ENCODE measurements at places on chromosomes 4 and X.
A peak's percentile ranks its signal among the peaks of the same experiment; 100 is the strongest.

DNA sequence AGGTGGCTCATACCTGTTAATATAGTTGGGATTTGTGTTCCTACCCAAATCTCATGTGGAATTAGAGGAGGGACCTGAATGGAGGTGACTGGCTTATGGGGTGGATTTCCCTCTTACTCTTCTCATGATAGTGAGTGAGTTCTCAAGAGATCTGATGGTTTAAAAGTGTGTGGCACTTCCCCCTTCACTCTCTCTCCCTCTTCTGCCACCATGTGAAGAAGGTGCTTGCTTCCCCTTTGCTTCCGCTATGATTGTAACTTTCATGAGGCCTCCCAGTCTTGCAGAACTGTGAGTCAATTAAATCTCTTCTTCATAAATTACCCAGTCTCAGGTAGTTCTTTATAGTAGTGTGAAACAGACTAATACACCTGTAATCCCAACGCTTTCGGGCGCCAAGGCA lies 28.3 kb upstream of the WDR19 start:
- DNase-seq = no peak

DNA sequence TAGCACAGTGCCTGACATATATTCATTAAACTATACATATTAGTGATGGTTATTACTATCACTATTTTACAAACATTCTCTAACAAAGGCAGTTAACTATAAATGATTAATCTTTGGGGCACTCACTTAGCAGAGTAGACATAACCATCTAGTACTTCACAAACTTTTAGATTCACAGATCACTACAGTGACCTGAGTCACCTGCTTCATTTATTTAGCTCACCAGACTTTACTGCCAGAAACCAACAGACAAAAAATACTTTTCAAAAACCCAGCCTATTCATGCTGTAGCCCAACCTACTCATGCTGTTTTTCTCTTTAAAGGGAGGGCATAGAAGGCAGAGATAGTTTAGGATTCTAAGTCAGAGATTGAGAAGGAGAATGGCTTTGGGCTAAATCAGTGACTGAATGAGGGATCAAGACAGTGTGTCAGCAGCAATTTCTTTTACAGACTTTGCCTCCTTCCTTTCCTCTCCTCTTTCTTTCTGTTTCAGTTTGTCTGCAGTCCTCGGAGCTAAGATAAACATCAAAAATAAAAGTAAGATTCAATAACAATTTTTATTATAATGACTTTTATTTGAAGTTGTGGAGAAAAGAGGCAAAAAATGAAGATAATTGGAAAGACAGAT lies 34.7 kb upstream of the PDE5A start:
- DNase-seq = no peak

DNA sequence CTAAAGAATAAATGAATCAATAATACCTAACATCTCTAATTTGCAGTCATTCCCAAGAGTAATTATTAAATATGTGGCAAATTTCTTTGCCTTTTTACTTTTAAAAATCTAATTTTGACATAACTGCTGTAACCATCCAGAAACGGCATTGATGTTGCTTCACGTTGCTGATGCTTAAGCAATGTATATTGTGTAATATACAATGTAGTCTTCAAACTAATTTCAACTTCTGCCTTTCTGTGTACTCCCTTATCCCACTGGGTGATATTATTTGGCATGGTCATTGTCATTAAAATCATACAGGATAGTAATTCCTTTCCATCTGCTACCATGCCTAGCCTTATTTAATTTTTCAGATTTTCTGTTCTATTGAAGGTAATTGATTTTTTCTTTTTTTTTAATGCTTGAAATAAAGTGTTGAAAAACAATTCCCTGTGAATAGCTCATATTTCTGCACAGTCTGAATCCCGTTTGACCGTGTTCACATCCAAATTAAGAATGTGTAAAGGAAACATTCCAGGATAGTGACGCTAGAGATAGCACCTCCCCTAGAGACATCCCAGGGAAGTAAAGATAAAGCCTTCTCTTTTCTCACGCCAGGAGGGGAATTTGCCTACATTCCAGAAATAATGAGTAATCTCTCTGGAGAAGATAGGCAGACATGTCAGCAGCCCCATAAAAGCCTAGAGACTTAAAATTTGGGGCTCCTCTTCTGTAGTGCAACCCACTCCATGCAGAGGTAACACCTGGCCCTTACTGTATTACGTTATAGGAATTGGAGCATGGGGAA lies 8.6 kb downstream of the FAM200B start:
- peak; percentile 78 for DNase-seq

DNA sequence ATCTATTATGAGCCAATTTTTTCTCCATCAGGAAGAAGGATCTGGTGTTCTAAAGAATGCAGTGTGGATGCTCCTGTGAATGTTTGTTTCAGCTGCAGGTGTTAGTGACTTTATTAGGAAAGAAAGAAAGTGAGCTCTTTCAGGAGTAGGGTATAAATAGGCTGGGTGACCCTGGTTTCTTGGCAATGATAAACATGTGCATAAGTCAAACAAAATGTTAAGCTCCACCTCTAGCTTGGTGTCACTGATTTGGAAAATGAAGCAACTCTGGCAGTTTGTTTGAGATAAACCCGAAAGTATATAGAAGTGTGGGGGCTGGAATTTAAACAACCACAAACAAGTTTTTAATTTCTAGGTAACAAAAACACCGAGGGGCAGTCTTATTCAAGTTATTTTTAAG lies 152.3 kb downstream of the COL4A6 start:
- DNase-seq = no peak

DNA sequence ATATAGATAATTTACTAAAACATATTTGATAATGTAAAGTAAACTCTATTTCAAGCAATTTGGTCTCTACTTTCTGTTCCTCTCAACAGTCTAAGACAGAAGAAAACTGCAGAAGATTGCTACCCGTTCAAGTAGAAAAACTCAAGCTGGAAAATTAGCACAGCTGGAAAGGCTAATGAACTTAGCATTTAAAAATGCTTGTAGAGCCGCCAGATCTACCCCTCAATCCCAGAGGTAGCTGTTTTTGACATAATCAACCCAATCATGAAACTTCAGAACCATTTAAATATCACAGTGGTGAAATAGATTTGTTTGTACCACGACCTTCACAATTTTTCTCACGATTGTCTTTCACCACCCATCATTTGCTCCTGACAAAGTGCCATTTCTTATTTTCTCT lies 479.5 kb downstream of the SPRY1 start:
- no peak for DNase-seq

DNA sequence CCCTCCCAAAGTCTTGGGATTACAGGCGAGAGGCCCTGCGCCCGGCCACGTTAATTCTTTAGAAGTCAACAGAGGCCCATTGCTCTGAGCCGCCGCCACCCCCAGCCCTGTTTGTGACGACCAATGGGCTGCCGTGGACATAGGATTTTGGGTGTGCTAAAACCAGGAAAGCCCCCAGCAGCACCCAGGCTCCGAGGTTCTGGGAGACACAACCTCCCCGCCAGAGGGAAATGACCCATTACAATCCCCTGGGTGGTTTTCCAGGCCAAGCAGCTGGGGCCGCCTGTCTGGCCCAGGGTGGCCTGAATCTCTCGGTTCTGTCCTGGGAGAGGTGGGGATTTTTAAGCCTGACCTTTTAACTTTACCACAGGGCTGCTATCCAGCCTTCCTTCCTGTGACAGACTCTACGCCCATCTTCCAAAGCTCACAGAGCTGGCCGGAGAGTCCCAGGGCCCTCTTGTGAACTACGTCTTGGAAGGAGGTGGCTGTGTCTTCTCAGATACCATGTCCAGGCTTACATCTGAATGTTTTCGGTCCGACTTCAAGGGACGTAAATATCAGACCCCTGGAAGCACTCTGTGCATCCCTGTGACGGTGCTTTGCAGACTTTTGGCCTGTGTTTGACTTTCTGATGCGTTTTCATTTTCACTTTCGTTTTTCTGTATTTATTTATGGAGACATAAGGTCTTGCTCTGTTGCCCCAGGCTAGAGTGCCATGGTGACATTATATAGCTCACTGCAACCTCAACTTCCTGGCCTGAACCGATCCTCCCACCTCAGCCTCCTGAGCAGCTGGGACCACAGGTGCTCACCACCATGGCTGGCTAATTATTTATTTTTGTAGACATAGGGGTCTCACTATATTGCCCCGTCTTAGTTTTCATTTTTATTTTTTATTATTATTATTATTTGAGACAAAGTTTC lies 36.0 kb downstream of the P2RY8 start:
- DNase-seq = no peak

GRCh38 chr4:73862322-73862721 lies 6.9 kb upstream of the CXCL1 start:
- no peak for DNase-seq

DNA sequence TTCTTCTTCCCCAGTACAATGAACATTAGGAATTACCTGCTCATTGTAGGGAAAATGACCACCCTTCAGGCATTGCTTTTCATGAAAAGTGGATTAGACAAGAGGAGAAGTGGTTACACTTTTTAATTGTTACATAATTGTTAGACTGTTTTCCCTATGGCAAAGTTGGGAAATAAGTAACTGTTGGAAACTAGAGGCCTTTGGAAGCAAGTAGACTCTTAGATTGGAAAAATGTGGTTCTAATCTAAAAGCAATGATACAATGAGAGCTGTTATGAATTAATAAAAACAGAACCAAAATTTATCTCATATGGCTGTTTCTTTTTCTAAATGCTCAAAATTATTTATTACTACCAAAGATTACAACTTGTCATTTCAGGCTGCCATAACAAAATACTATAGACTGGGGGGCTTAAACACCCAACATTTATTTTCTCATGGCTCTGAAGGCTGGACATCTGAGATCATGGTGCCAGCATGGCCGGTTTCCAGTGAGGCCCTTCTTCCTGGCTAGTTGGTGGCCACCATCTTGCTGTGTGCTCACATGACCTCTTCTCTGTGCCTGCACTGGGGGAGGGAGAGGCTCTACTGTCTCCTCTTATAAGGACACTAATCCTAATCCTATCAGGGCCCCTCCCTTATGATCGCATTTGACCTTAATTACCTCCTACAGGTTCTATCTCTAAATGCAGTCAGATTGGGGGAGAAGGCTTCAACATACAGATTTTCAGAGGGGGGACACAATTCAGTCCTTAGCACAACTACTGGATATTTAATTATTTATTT lies 12.5 kb downstream of the CC2D2A start:
- no peak for DNase-seq

DNA sequence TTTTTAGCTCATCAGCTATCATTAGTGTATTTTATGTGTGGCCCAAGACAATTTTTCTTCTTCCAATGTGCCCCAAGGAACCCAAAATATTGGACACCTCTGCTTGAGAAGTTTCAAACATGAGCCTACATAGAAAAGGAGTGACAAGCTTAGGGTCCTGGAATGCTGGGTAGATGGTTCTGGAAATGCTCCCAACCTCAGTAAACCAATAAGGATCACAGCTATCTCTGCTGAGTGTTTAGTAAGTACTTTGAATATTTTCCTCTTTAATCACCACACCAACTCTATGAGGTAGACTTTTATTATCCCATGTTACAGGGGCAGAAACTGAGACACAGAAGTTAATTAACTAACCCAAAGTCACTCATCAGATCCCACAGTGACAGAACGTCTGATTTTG lies 164.9 kb upstream of the KLF3 start:
- DNase-seq = peak; percentile 51

DNA sequence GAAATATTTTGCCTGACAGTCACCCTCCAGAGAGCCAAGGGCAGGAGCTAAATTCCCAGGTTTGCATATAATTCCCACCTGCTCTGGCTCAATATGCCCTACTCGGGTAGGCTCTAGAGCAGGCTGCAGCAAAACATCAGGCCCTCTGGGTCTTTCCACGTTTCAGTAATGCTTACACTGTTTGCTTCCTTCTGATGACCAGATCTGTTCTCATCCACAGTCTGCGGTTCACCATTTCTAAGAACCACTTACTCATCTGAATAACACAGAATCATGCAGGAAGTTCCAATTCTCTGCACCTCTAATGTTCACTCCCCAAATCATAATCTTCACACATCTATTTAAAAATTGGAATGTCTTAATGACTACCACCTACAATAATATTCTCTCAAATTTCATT lies 141.4 kb downstream of the PPP3CA start:
- DNase-seq = no peak

GRCh38 chr4:122083989-122084388 lies 68.1 kb upstream of the BLTP1 start:
- no peak for DNase-seq

DNA sequence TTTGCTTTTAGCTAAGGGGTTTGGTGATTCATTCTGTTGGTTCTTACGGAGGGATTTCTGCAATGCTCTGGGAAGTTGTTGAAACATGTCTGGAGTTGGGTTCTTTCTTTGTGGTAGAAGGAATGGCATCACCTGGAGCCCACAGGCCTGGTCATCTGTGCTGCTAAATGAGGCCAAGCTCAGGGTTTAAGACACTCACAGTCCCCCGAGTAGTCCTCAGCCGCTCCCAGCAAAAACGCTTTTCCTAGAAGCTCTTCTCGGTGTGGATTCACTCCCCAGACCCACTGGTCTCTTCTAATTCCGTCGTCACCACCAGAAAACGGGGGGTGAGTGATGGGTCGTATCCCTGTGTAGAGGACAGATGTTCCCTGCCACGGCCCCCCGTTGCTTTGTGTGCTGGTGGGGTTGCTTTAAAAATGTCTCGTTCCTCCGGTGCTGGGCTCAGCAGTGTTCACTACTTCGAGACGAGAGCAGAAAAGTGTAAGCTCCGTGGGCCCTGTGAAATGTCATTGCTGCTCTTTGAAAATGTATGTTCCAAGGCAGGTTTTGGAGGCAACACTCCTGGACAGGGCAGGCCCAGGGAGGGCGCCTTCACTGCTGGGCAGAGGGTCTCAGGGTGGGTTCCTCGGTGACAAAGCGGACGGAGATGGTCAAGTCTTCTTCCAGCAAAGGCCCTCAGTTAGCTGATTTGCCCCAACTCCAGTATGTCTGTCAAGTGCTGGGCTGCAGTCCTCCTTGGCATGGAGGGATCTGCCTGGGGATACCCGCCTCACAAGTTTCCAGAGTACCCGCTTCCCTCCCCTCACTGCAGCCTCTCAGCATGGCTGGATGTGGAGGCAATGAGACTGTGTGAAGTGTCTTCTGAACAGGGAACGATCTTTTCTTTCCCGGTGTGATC lies 37.3 kb downstream of the PSAPL1 start:
- DNase-seq = no peak

DNA sequence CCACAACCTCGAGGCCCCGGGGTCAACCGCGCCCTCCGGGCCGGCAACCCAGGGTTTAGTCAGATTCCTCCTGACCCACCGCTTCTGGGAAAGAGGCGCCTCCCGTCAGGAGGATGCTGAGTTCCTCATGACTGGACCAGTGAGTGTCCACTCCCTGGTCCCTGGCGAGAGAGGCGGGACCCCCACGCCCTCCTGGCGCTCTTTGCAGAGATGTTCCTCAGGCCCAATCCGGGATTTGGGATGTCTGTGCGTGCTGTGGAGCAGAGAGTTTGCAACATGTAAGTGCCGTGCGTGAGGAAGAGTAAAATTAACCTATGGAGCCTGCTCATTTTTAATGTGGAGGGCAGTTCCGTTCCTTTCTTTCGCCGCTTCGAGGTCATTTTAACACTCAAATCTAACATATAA lies 824 bp upstream of the UGDH start:
- peak; percentile 89 for DNase-seq

GRCh38 chrX:1598876-1599790 lies 7.7 kb downstream of the AKAP17A start:
- no peak for DNase-seq

DNA sequence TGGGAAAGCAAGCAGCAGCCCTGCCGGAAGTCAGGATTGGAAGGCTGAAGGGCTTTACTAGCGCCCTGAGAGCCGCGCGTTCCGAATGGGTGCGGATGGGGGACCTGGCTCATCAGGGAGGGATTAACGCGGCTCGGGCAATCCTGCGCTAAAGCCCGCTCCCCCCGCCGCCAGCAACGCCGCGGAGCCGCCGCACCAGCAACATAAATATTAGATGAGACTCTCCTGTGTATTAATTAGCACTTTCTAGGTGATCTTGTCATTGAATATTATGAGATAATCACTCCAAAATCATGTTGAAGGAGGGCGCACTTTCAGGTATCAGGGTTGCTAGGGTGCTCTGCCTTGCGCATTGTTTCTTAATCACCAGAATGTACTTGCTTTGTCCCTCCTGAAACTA lies 357.2 kb upstream of the FAM241A start:
- DNase-seq = no peak

All from AG08395 (cell line).